ENCODE measurements at places on chromosomes 2 and 18. TPM values are rescaled to one million over a fixed set of nuclear protein-coding genes. Genes with fewer than 3 reads are reported as not detected.

The FOXD4L1 gene
- not detected for total RNA-seq

The PLEKHH2 gene
- total RNA-seq = 0.32 TPM

The DCC gene
- total RNA-seq = under 0.01 TPM

The CELF4 gene
- total RNA-seq = not detected

The TBR1 gene
- under 0.01 TPM for total RNA-seq

The PLGLB2 gene
- total RNA-seq = 0.32 TPM

The SLC1A4 gene
- total RNA-seq = 24.0 TPM

The ZAP70 gene
- not detected for total RNA-seq

The CD207 gene
- total RNA-seq = 0.30 TPM

The LRRC30 gene
- total RNA-seq = not detected

The FAM237A gene
- total RNA-seq = not detected

The ADCYAP1 gene
- not detected for total RNA-seq

The CYP26B1 gene
- total RNA-seq = under 0.01 TPM

The RBM44 gene
- 0.91 TPM for total RNA-seq

The MARS2 gene
- total RNA-seq = 4.9 TPM

The ANO7 gene
- 0.15 TPM for total RNA-seq

The GKN1 gene
- total RNA-seq = not detected

The TMEM178A gene
- total RNA-seq = not detected

The KCNS3 gene
- total RNA-seq = 1.8 TPM

The CCDC102B gene
- 3.0 TPM for total RNA-seq

The MLPH gene
- not detected for total RNA-seq

The FRZB gene
- total RNA-seq = not detected

The CEBPZ gene
- 60.4 TPM for total RNA-seq

The PRSS56 gene
- not detected for total RNA-seq

The SESTD1 gene
- 21.8 TPM for total RNA-seq

The SIGLEC15 gene
- total RNA-seq = not detected

The ZSWIM2 gene
- total RNA-seq = not detected

The DSG4 gene
- total RNA-seq = not detected

The ASPRV1 gene
- total RNA-seq = 0.32 TPM

The CNTNAP5 gene
- total RNA-seq = not detected
